Endodermal cell (in vitro differentiated cells): ENCODE measurements at places on chromosomes 1 and 21. TPM values are rescaled to one million over a fixed set of nuclear protein-coding genes. Genes with fewer than 3 reads are reported as not detected.

The PAPPA2 gene
- 0.45 to 0.86 TPM in 2 of 3 replicates, not detected in the other for total RNA-seq

The KCNN3 gene
- total RNA-seq = 0.54 to 0.75 TPM (median 0.67 TPM) in 3 replicates

The KRTAP19-3 gene
- not detected in 2 replicates for total RNA-seq

The LORICRIN gene
- total RNA-seq = not detected in 2 replicates

The HEYL gene
- 1.3 to 1.9 TPM (median 1.5 TPM) in 3 replicates for total RNA-seq

The SLC26A9 gene
- total RNA-seq = 0.16 and 0.22 TPM in 2 replicates

The AMPD1 gene
- not detected in 2 replicates for total RNA-seq

The OR2L13 gene
- total RNA-seq = not detected in 2 replicates

The MROH7 gene
- 0.14 and 0.46 TPM in 2 replicates for total RNA-seq

The TMEM69 gene
- total RNA-seq = 28.1 and 34.3 TPM in 2 replicates

The F13B gene
- not detected in 2 replicates for total RNA-seq

The CFHR4 gene
- total RNA-seq = not detected in 2 replicates

The RGL1 gene
- total RNA-seq = 0.15 to 0.32 TPM (median 0.19 TPM) in 3 replicates

The HAPLN2 gene
- total RNA-seq = 0.42 TPM in 1 of 2 replicates, not detected in the other

The SLC25A34 gene
- total RNA-seq = 2.5 and 3.5 TPM in 2 replicates

The BRINP2 gene
- 0.32 TPM in 1 of 2 replicates, not detected in the other for total RNA-seq

The DAB1 gene
- total RNA-seq = 36.2 and 37.5 TPM in 2 replicates

The OR2M3 gene
- not detected in 3 replicates for total RNA-seq

The CLEC20A gene
- total RNA-seq = 0.61 and 1.5 TPM in 2 replicates

The GRIK3 gene
- total RNA-seq = 27.6 to 33.2 TPM (median 32.4 TPM) in 3 replicates

The TFF2 gene
- total RNA-seq = not detected in 3 replicates

The ST6GALNAC3 gene
- total RNA-seq = 3.1 to 8.0 TPM (median 7.6 TPM) in 3 replicates

The KCNQ4 gene
- 0.84 and 0.88 TPM in 2 replicates for total RNA-seq

The GBP1 gene
- total RNA-seq = not detected in 3 replicates

The GNAT2 gene
- not detected in 3 replicates for total RNA-seq

The SFPQ gene
- total RNA-seq = 482 and 491 TPM in 2 replicates

The ASTN1 gene
- total RNA-seq = 0.31 to 0.57 TPM (median 0.42 TPM) in 3 replicates

The CYP4X1 gene
- 6.6 to 12.9 TPM (median 12.5 TPM) in 3 replicates for total RNA-seq

The MROH9 gene
- not detected in 3 replicates for total RNA-seq

The SLC9C2 gene
- total RNA-seq = 1.1 TPM in 1 of 3 replicates, not detected in the others

The ZNF593OS gene
- not detected in 3 replicates for total RNA-seq

The TEDDM1 gene
- not detected in 2 replicates for total RNA-seq

The KIF26B gene
- total RNA-seq = 7.5 to 12.8 TPM (median 12.3 TPM) in 3 replicates

The KCNA3 gene
- total RNA-seq = 0.18 and 0.20 TPM in 2 replicates

The LCE1E gene
- total RNA-seq = not detected in 2 replicates

The TRNP1 gene
- total RNA-seq = 11.5 to 14.5 TPM (median 14.3 TPM) in 3 replicates

The FCRL1 gene
- total RNA-seq = not detected in 2 replicates

The MSTO1 gene
- 34.2 to 62.8 TPM (median 57.0 TPM) in 3 replicates for total RNA-seq

The AMY2A gene
- total RNA-seq = not detected in 2 replicates

The NUF2 gene
- total RNA-seq = 28.2 to 43.8 TPM (median 35.8 TPM) in 3 replicates

The BCL2L15 gene
- 0.73 TPM in 1 of 2 replicates, not detected in the other for total RNA-seq

The PTAFR gene
- 0.72 and 0.77 TPM in 2 replicates for total RNA-seq

The SPRR5 gene
- not detected in 3 replicates for total RNA-seq
